Stimulated activated memory B cell treated with anti-CD40 and anti-IgM and Interleukin-4, amounts not matched to agents 10 μg/mL and 1 μg/mL and 100 μg/mL, for 72 hours (primary cell): ENCODE measurements at places on chromosomes 7 and 10.

GRCh38 chr10:119507115-119507514 lies 35.4 kb downstream of the RGS10 start:
- no peak overlapping the region for H3K27ac ChIP-seq
- H3K36me3 ChIP-seq: peaks cover 72% of the 10 kb centered on the region
- H3K4me1 ChIP-seq: peaks cover 11% of the 10 kb centered on the region
- no peaks in the 10 kb centered on the region for H3K27me3 ChIP-seq
- no peak for ATAC-seq
- no peak overlapping the region for H3K4me3 ChIP-seq

DNA sequence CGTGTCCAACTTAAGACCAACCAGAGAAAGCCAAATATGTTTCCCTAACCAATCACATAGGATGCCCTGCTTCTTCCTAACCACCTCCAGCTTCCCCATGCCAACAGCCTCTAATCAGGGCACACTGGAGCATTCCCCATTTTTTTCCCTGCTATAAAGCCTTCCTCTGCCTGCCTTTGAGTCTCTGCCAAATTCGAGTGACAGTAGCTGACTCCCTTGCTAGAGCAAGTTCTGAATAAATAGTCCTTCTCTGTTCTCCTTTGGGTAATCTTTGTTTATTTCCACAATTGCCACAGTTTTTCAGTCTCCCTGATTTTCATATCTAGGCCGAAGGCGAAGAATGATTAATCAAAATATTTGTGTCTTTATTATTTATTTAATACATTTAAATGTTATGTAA lies 96.7 kb downstream of the ANLN start:
- no peak overlapping the region for H3K4me3 ChIP-seq
- no peaks in the 10 kb centered on the region for H3K4me1 ChIP-seq
- ATAC-seq: no peak

GRCh38 chr7:28761505-28761904 lies 196.6 kb downstream of the TRIL start:
- no peak overlapping the region for H3K27ac ChIP-seq
- peaks cover 41% of the 10 kb centered on the region for H3K27me3 ChIP-seq
- H3K36me3 ChIP-seq: no peaks in the 10 kb centered on the region
- ATAC-seq: no peak
- no peak overlapping the region for H3K4me3 ChIP-seq

GRCh38 chr10:25902002-25902401 lies 32.0 kb upstream of the MYO3A start:
- H3K27ac ChIP-seq: no peak overlapping the region
- peak; percentile 43 for ATAC-seq
- H3K4me3 ChIP-seq: peak overlapping the region; percentile 13
- H3K4me1 ChIP-seq: peaks cover 18% of the 10 kb centered on the region
- H3K27me3 ChIP-seq: peaks cover 18% of the 10 kb centered on the region

DNA sequence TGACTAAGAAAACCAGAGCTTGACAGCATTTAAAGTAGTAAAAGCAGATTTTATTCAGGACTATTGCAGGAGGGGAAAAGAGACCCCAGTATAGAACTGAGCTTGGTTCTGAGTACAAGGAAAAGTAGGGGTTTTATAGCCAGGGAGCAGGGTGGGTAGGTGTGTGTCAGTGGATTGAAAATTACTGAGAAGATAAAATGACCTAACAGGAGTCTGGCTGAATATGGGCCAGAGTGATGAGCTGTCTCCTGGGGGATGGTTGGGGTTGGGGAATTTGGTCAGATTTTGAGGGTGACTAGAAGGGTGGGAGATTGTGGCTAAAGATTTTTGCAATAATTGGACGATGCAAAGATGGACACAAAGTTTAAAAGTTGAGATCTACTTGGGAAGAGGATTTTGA lies 114.0 kb downstream of the ST7 start:
- peaks cover 34% of the 10 kb centered on the region for H3K4me1 ChIP-seq
- no peak for ATAC-seq
- peak overlapping the region; percentile 45 for H3K27ac ChIP-seq

GRCh38 chr7:143439866-143440265 lies 3.4 kb upstream of the TAS2R60 start:
- no peak overlapping the region for H3K27ac ChIP-seq
- ATAC-seq: no peak
- H3K36me3 ChIP-seq: no peaks in the 10 kb centered on the region

GRCh38 chr7:157337316-157338149 lies 729 bp downstream of the DNAJB6 start:
- H3K4me1 ChIP-seq: peaks cover 76% of the 10 kb centered on the region
- H3K4me3 ChIP-seq: peak overlapping the region; percentile 84
- peak; percentile 81 for ATAC-seq
- H3K27me3 ChIP-seq: peaks cover 6% of the 10 kb centered on the region
- peaks cover 21% of the 10 kb centered on the region for H3K36me3 ChIP-seq
- peak overlapping the region; percentile 84 for H3K27ac ChIP-seq

- no peak overlapping the region for H3K27ac ChIP-seq
- ATAC-seq: no peak
- peaks cover 32% of the 10 kb centered on the region for H3K27me3 ChIP-seq
Measured at GRCh38 chr10:132021504-132022143, 39.9 kb upstream of the BNIP3 start.

GRCh38 chr7:3042861-3043489 lies 692 bp downstream of the CARD11 start:
- peak overlapping the region; percentile 96 for H3K4me3 ChIP-seq
- ATAC-seq: peak; percentile 85
- H3K27me3 ChIP-seq: no peaks in the 10 kb centered on the region

GRCh38 chr7:157807510-157807909 lies 470.7 kb downstream of the DNAJB6 start:
- no peaks in the 10 kb centered on the region for H3K4me1 ChIP-seq
- H3K27me3 ChIP-seq: no peaks in the 10 kb centered on the region
- H3K36me3 ChIP-seq: no peaks in the 10 kb centered on the region
- no peak overlapping the region for H3K27ac ChIP-seq
- no peak for ATAC-seq

DNA sequence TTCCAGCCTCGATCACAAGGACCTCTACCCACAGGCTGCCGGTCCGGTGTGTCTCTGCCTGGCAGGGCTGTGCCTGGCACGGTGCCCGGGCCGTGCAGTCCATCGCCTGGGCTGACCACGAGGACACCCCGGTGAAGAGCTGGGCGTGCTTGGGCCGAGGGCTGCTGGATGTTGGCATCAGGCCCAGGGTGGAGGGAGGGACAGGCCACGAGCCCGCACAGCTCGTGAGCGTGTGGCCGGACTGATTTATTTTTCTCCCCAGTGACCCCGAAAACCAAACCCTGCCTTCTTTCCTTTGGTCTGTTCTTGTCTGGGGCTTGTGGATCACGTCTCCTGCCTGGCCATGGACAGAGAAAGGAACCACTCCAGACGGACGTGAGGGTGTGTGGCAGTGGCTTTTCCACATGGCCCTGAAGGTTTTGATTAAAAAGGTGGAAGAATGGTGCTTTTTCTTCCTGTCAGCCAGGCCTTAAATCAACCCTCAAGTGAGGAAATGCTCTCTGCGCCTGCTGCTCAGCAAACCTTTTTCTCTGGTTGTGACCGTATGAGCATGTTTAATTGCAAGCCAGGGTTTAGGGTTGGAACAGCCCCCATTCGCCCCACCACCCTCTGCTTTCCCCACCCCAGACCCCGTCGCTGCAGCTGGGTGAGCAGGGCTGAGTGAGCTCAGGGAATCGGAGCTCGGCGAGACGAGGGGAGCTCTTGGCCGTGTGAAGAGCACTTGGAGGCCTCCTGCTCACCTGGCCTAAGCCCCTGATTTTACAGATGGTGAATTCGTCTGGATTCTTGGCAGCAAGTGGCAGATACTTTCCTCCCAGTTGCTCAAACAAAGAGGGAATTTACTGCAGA lies 130.1 kb downstream of the RGS10 start:
- no peaks in the 10 kb centered on the region for H3K27me3 ChIP-seq
- no peak for ATAC-seq
- H3K4me3 ChIP-seq: no peak overlapping the region
- H3K27ac ChIP-seq: no peak overlapping the region

DNA sequence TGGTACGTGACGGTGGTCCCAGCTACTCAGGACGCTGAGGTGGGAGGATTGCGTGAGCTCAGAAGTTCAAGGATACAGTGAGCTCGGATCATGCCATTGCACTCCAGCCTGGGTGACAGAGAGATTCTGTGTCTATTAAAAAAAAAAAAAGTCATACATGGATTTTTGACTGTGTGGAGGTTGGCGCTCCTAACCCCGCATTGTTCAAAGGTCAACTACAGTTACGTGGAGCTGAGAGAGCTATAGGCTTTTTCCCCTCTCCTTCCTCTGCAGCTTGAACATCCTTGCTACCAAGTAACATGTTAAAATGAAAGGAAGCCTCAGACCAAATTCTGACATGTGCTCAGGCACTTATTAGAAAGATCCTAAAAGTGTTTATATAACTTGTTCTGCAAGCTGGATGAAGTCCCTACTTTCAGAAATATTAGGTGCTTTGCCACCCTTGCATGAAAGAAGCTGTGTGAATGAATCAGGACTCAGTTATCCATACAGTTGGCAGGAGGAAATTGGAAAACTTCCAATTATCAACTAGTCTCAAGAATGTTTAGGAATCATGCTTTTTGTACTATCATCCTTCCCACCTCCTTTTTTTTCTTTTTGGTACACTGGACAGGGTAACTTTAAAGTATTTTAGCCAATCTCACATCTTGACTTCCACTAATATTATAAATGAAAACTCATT lies 12.5 kb upstream of the ST7 start:
- no peak for ATAC-seq
- H3K27me3 ChIP-seq: peaks cover 8% of the 10 kb centered on the region
- no peak overlapping the region for H3K4me3 ChIP-seq

GRCh38 chr7:150363872-150364271 lies 4.8 kb upstream of the REPIN1 start:
- peak overlapping the region; percentile 98 for H3K27ac ChIP-seq
- H3K27me3 ChIP-seq: no peaks in the 10 kb centered on the region
- no peak overlapping the region for H3K4me3 ChIP-seq
- peak; percentile 52 for ATAC-seq

- H3K4me3 ChIP-seq: no peak overlapping the region
- no peak overlapping the region for H3K27ac ChIP-seq
- ATAC-seq: no peak
- H3K27me3 ChIP-seq: no peaks in the 10 kb centered on the region
- H3K36me3 ChIP-seq: peaks cover under 1% of the 10 kb centered on the region
- no peaks in the 10 kb centered on the region for H3K4me1 ChIP-seq
Measured at GRCh38 chr10:88477343-88478085, 105.6 kb downstream of the RNLS start.

DNA sequence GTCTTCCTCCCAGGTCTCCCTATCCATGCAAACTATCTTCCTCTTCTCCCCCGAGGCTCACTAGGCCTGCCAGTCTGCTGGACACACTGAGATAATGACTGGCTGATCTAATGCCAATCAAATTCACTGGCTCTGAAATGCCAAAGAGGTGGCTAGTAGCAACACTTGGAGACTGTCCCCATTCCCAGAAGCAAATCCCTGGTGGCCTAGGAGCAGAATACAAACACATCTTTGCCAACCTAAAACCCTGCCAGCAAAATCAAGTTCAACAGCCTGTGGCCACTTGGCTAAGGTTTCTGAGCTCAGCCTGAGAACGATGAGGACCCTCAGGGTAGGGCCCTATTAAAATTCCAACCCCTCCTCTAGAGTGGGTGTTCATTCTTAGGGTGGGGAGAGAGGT lies 46.6 kb downstream of the SH3PXD2A start:
- no peaks in the 10 kb centered on the region for H3K4me1 ChIP-seq
- H3K36me3 ChIP-seq: no peaks in the 10 kb centered on the region
- ATAC-seq: no peak
- no peak overlapping the region for H3K27ac ChIP-seq
- peaks cover 33% of the 10 kb centered on the region for H3K27me3 ChIP-seq
- H3K4me3 ChIP-seq: no peak overlapping the region

DNA sequence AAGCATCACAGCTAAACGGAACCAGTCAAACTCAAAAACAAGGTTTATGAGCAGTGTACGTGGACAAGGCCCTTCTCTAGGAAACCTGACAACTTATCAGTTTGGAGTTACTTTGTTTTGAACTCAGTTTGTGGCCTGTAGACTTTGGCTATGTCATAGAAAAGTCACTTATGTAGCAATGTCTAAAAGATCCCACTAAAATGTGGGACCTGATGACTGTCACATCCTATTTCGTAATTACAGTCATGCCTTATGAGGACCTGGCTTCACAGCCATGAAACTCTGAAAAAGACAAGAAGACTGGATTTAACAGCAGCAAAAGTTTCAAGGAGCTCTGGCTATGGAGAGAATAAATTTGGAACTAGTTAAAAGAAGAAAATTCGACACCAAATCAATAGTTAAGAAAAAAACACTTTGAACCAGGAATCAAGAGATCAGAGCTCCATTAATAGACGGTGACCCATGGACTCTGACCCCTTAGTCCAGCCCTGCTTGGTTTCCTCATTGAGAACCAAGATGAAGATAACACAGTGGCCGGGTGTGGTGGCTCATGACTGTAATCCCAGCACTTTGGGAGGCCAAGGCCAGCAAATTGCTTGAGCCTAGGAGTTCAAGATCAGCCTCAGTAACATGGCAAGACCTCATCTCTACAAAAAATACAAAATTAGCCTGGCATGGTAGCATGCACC lies 204.3 kb downstream of the SFMBT2 start:
- ATAC-seq: no peak
- peak overlapping the region; percentile 48 for H3K27ac ChIP-seq
- H3K4me1 ChIP-seq: no peaks in the 10 kb centered on the region
- H3K27me3 ChIP-seq: no peaks in the 10 kb centered on the region

DNA sequence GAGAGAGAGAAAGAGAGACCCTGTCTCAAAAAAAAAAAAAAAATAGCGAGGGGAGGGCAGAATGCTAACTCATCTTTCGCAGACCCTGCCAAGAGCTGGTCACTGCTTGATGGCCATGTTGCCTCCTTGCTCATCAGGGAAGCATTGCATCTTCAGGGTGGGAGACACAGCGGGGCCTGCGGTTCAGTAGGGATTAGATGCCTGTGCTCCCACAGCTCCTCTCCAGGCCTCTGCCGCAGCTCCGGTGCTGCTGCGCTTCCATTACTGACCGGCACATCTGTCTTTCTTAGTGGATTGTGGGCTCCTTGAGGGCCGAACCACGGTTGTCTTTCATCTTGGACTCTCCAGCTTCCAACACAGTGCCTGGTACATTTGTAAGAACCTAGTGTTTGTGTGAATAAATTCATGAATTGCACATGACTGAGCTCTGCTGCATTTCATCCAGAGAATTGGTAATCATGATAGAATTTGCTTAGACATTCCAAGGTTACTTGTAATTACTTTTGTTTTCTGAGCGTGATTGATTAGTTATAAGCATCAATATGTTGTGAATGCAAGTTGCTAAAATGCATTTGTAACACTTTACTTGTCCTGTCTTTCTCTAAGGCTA lies 16.8 kb downstream of the HK1 start:
- no peaks in the 10 kb centered on the region for H3K4me1 ChIP-seq
- H3K27ac ChIP-seq: no peak overlapping the region
- H3K36me3 ChIP-seq: no peaks in the 10 kb centered on the region
- ATAC-seq: no peak
- H3K4me3 ChIP-seq: no peak overlapping the region
- H3K27me3 ChIP-seq: peaks cover 10% of the 10 kb centered on the region

DNA sequence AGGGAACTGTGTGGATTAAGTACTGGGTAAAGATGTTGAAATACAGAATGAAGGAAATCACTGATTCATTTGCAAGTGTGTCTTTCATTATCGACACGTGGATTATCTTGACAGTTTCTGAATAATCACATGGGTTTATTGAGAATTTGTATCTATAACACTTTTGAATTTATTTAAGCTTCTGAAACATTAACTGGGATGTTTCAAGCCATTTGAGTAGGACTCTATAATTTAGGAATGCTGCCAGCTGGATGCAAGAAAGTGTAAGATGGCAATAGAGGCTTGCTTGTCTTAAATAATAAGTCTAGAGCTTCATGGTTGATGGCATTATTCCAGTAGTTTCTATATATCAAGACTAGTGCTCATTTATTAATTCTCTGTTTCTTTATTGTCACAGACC lies 1100.7 kb upstream of the GHITM start:
- no peak overlapping the region for H3K27ac ChIP-seq
- ATAC-seq: no peak
- no peaks in the 10 kb centered on the region for H3K36me3 ChIP-seq

GRCh38 chr7:80844916-80845315 lies 73.9 kb downstream of the SEMA3C start:
- no peaks in the 10 kb centered on the region for H3K4me1 ChIP-seq
